T-helper 2 cell (primary cell): ENCODE measurements at places on chromosomes 1 and 21.

- no peak for DNase-seq
Measured at GRCh38 chr1:91633438-91633837, 132.8 kb downstream of the CDC7 start.

DNA sequence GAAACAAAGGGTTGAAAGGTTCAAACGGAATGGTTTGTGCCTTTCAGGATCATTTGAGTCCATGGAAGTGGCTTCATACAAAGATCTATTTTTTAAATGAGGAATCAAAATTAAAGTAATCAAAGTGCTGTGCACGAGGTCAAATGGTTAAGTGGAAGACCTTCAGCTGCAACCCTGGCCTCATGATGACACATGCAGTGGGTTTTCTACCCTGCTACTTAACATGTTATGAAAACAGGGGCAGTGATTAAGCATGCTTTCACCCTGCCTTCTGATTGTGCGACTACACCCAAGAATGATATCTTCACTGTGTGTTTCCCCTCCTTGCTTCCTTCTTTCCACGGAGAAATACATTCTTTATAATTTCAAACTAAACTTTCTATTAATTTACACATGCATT is 604.2 kb downstream of the LRRIQ3 start:
- DNase-seq, result no peak

- no peak for DNase-seq
Measured at GRCh38 chr1:44894591-44894990, 51.5 kb upstream of the PTCH2 start.

- DNase-seq, result no peak
Measured at GRCh38 chr1:211236633-211237320, 22.4 kb upstream of the RCOR3 start.

DNA sequence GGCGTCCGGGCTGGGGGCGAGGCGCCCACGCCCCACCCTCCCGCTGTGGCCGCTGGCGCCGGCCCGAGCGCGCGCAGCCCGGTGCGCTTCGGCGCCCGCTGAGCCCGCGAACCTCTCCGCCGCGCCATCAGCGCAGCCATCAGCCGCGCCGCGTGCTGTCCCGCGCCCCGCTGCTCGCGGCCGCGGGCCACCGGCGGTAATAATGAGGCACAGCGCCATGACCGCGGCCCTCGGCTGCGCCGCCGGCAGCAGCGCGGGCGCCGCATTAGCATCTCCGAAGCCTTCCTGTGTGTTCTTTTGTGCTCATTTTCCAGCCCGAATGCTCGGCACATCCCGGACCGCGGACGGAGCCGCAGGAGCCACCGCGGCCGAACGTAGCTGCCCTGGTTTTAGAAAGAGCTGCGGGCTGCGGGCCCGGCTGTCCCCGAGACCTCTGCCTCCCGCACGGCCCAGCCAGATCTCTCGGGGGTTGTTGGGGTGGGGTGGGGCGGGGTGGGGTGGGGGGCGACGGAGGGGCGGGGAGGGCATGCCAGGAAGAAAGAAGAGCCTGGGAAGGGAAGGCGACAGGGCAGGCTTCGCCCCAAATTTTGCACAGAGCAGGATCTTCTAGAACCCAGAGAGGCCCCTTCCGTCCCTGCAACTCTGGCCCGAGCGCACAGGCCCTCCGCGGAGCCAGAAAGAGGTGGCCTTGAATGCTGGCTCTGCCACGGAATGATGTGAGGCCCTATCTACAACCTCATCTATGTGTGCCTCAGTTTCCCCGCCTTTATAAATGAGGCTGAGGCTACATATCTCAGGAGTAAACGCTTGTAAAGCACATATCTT is 55.3 kb downstream of the RRAGC start:
- no peak for DNase-seq

DNA sequence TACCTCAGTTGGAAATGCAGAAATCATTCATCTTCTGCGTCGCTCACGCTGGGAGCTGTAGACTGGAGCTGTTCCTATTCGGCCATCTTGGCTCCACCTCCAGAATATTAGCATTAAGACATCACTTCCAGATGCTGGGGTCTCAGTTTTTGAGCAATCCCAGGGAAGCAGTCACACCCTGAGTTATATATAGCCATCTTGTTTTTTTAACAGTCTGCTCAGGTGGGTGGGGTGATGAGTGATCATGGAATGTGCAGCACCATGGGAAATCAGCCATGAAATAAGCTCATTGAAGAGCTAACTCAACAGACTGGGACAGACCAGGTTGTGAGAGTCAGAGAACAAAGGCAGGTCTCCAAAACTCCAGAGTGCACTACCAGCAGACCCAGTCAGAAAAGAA is 27.0 kb upstream of the HMGB4 start:
- DNase-seq, result no peak

DNA sequence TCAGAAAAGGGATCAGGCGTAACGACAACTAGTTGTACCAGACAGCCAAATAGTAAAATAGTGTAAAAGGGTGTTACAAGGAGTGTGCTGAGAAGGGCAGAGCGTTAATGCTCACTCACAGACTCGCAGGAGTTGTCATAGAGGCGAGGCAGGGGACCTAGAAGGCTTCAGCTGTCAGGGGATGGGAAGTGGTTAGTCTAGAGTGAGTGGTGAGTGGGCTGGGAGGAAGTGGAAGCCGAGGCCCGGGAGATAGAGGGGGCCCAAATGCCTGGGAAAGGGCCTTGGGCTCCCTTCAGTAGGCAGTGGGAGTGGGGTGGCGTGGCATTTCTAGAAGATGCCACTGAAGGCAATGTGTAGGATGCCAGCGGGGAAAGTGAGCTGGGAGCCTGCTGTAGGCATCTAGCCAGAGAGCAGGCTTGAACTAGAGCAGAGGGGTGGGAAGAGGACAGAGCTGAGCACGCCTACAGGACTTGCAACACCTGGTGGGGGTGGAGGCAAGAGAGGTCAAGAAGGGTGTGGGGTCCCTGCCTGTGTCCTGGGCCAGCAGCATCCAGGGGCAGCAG is 10.3 kb downstream of the SLC6A17 start:
- no peak for DNase-seq

DNA sequence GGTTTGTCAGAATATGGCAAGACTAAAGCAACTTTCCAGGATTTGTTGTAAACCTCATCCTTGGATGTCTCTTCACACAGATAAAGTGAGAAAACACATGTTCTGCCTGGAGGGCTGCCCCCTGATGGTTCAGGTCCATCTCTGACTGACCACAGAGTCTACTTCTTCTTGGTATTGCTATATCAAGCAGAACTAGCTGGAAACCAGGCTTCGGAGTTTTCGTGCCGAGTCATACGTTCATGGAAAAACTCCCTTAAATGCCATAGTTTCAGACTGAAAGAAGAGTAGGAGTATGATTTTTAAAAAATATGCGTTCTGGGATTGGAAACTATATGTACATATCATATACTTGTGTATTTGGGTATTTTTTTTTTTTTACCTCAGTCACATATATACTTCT is 5.8 kb downstream of the OR10T2 start:
- DNase-seq, result no peak

DNA sequence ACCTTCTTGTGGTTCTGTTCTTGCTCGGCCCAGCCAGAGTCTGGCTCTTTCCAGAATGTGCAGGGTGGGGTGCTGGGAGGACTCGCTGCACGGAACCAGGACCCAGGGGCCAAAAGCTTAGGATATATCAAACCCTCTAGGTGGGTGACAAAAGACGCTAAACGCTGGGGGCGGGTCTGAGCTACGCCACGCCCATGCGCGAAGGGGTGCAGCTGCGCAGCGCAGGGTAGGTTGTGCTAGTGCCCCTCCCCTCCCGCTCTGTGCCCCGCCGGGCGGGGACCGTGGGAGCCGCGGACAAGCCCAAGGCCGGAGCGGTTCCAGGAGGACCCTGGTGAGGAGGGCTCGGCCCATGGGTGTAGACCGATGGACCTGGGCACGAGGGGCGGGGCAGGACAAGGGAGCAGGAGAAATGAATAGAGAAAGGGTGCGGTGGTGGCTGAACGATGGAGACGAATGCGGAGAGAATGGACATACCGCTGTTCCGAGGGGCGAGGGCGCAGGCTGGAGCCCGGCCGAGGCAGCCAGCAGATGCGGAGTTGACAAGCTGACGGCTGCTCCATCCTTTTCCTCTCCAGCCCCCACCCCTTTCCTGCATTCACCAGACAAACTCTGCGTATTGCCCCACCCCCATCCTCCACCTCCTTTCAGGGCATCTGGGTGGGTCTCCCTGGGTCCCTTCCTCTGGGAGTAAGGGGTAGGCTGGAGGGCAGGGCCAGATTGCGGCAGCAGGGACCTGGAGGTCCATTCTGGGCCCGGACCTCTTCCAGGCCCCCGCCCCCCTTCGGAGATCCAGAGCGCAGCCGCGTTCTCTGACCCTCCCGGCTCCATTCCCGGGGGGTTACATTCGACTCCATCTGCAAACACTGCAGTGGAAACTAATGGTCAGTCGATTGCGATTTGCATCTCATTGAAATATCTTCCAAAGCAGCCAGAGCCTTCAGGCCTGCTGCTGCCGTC is at the start of gene RUSC1:
RUSC1 (plus strand) TSS at position 234 of the 957 bp plus-strand sequence. CDS start 880 bp downstream, outside the sequence.
- peak; percentile 65 for DNase-seq

DNA sequence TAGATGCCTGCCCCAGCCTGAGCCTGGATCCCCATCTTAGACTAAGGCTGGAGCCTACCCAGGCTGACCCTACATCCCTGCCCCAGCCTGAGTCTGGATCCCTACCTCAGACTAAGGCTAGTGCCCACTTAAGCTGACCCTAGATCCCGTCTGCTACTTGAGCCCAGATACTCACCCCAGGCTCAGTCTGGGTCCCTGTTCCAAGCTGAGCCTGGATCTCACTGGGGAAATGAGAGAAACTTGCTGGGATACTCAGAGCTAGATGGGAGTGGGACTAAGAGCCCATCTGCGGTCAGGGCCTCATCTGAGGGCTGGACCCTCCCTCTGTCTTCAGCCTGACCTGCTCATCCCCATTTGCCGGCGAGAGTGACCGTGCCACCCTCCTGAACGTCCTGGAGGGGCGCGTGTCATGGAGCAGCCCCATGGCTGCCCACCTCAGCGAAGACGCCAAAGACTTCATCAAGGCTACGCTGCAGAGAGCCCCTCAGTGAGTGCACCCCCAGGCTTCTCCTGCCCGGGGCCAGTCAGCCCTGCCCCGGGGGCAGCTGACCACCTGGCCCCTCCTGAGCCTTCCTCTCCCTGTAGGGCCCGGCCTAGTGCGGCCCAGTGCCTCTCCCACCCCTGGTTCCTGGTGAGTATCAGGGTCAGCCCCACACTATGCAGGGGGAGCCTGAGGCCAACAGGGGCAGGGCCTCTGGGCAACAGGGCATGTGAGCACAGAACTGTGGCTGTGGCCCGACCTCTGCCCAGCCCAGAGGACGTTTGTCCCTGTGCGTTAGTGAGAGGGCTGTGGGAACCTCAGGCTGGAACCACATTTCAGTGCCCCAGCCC is 36.8 kb downstream of the TRIM11 start:
- no peak for DNase-seq

GRCh38 chr1:230985711-230986110 is 6.8 kb downstream of the ARV1 start:
- no peak for DNase-seq

GRCh38 chr1:212021563-212021962 is 13.8 kb downstream of the INTS7 start:
- DNase-seq, result no peak

DNA sequence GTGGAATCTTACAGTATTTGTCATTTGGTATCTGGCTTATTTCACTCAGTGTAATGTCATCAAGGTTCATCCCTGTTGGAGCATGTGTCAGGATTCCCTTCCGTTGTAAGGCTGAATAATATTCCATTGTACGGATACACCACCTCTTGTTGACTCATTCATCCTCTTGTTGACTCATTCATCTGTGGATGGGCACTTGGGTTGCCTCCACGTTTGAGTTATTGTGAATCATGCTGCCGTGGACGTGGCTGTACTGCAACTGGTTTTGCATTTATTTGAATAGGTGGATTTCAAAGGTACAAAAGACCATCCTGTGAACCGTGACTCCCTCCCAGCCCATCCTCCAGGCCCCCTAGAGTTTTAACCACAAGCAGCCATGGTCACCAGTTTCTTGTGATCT is 11.9 kb upstream of the TCP10L start:
- DNase-seq, result no peak

- no peak for DNase-seq
Measured at GRCh38 chr21:42525676-42526378, 12.2 kb downstream of the SLC37A1 start.

DNA sequence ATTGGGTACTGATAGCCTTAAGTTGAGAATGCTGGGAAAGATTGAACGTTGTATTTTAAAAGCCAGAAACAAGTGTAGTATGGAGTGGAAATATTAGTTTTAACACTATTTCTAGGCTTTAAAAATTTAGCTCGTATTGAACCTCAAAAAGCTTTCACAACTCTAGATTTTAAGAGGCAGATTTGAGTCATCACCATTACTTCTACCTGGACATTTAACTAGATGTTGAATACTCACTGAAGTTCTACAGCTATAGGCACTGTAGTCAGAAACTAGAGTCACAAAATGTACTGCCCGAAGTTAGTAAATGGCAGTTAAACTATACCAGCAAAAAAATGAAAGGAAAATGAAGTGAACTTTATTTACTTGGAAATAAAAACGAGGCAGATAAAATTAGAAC is 96.5 kb downstream of the NEK7 start:
- DNase-seq, result no peak

- DNase-seq, result no peak
Measured at GRCh38 chr1:63772201-63772600, 1.6 kb upstream of the ROR1 start.

- no peak for DNase-seq
Measured at GRCh38 chr21:26883768-26884167, 38.6 kb upstream of the ADAMTS1 start.

DNA sequence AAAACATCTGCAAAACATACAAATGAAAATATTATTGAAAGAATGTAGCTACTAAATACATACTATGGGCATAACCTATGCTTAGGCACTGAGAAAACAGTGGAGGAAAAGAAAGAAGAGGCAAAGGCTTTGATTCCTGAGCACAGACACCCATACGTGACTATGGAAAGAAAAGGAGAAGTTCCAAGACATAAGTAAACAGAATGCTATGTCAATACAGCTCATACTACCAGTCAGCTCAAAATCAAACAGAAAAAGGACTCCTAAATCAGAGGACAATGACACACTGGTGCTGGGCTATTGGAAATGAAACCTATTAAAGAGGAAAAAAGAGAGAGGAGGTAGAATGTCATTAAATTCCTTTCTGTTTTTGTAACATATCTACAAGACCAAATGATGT is 225.4 kb downstream of the SMYD3 start:
- no peak for DNase-seq
